ENCODE measurements at places on chromosomes 7 and 10.

DNA sequence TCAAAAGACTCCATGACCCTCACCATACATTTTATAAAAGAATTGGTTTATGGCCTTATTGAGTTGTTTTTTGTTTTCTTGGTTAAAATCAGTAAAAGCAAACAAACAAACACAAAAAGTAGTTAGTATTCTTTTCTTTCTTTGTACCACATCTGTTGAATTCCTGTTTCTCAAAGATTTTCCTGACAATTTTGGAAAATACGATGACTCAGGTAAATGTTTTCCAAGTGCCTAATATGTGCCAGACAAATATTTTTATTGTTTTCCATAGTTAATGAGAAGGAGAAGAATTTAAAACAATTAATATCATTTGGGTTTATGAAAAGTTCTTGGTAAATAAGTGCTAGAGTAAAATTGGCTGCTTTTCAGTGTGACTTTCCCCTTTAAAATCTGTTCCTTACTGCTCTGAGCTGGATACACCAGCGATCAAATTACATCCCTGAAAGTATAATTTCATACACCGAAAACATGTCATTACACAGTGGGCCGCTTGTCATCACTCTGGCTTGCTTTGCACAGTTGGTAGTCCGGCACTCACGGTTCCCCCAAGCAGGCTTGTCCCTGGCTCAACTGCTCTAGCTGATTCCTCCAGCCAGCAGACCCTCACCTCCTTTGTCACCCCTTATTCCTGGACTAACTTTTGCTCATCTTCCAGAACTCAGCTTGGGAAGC, 80.5 kb downstream of the TBXAS1 start:
- peak; percentile 72 for DNase-seq

GRCh38 chr7:25549271-25549921, 321.1 kb upstream of the NPVF start:
- DNase-seq = no peak

DNA sequence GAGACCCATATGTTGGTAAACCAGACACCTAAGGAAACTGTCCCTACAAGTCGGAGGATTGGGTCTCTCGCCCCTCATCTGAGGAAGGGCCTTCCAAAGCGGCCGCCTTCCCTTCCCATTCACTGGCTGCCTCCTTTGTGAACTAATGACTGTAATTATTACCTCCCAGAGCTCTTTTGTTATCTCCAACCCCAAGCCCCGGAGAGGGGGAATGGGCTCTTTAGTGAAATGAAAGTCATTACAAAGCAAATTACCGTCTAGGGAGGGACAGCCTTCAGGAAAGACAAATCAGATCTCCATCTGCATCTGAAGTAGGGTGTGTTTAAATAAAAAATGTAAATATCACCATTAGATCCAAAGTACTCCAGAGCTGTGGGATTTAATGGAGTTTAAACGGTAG, 2.6 kb upstream of the GAD2 start:
- peak; percentile 81 for DNase-seq

GRCh38 chr7:100865372-100865911, 1.7 kb upstream of the TRIP6 start:
- DNase-seq = no peak

GRCh38 chr10:61973169-61973568, 71.7 kb downstream of the ARID5B start:
- DNase-seq = no peak

- DNase-seq = no peak
Observed at GRCh38 chr7:92064438-92065029, 69.7 kb downstream of the CYP51A1 start.

GRCh38 chr10:124849111-124849773, 47.6 kb downstream of the ABRAXAS2 start:
- DNase-seq = no peak

- no peak for DNase-seq
Observed at GRCh38 chr10:75825235-75825634, 393.8 kb downstream of the LRMDA start.

Measured in NCI-H1417 treated with DMSO at 0.1 percent for 48 hours (cell line).